ENCODE measurements at places on chromosomes 2 and 18.
A peak's percentile ranks its signal among the peaks of the same experiment; 100 is the strongest.

DNA sequence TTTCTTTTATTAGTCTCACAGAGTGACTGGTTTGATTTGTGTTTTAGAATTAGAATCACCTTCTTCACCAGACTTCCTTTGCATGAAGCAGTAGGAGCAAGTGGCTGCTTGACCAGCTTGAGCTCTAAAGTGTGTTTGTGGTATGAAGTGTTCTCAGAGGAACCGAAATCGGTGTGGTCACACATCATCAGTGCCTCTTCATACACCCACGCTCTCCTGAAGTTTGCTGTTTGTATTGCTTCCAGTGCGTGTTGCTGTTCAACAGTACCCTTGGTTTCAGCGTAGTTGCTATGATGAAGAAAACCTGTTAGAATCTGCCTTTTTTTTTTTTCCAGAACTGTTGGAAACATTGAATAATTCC lies 77.9 kb downstream of the LIMS1 start:
- DNase-seq: no peak

DNA sequence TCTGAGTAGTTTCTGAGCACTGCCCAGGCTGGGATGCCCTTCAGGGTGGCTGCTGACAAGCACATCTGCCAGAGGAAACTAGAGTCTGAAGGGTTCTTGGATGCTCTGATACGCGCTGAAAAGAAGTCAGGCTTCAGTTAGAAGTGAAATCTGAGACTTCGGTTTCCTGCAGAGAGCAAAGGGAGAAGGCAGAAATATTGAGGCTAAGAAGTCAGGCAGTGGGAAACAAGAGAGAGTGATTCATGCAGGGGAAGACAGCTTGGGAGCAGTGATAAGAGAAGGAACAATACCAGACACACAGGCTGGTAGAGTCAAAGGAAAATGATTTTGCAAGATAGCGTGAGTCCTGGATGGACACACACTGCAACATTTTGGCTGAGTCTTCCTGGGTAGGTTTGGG lies 51.0 kb upstream of the BOD1L2 start:
- DNase-seq: no peak

GRCh38 chr2:236676136-236676873 lies 106.7 kb downstream of the ACKR3 start:
- DNase-seq: no peak

DNA sequence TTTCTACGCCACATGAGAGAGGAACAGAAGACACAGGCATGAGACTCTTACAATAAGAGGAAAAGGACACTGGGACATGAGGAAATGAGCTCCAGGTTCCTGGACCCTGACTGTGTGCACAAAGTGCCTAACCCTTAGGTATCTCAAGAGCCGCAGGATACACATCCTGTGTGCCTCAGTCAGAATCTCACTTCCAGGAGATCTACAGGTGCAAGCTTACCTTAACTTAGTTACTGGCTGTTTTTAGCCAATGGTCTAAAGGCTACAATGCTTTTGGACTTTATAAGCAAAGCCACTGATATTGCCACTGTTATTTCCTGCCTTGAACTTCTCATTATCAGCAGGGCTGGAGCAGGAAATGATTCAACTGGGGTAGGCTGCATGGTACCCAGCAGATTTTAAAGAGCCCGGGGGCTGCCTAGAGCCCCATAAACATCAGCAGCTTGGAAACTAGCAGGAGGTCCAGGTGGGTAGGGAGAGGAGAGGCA lies 254.4 kb downstream of the ZNF521 start:
- no peak for DNase-seq

DNA sequence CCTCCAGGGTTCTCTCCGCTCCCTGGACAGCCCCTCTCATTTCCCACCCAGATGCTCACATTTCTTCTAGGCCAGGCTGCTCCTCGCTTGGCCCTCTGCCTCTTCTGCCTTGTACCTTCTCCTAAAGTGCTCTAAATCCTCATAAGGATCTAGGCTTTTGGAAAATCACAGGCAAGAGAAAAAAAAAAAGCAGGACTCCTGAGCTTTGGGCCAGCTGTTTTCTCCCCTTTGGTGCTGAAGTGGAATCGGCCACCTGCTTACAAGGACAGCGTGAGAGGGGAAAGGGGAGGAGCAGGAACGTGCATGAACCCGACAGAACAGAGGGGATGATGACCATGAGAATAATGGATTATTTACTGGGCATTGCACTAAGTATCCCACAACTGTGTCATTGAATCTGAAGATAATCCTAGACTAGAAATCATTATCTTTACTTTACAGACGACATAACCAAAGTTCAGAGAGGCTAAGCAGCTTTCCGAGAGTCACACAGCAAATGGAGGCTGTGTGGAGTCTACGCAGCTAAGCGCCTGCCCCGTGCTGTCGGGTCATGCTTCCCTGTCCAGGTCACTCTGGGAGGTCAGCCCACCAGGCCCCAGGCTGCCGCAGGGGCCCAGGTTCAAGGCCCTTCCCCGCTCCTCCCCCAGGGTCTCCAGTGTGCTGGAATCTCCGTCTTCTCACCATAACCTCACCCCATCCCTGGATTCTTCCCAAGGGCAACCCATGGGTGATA lies 141.9 kb downstream of the PXDN start:
- no peak for DNase-seq

DNA sequence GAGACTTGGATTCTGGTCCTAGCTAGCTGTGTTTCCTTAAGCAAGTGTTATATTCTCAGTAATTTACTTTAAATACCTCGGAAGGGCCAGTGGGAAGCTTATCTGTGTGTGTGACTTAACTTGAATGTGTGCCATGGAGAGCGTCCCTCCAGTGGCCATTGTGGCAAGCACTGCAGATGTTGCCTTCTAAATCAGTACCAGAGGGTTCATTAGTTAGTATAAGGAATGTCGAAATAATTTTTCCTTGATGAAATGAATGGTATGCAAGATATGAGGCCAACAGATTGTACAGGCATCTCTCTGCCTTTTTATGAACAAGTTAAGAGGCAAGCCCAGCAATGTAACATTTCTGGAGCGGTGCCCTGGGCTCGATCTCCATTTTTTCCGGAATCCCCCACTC lies 52.0 kb downstream of the FBXO36 start:
- no peak for DNase-seq

DNA sequence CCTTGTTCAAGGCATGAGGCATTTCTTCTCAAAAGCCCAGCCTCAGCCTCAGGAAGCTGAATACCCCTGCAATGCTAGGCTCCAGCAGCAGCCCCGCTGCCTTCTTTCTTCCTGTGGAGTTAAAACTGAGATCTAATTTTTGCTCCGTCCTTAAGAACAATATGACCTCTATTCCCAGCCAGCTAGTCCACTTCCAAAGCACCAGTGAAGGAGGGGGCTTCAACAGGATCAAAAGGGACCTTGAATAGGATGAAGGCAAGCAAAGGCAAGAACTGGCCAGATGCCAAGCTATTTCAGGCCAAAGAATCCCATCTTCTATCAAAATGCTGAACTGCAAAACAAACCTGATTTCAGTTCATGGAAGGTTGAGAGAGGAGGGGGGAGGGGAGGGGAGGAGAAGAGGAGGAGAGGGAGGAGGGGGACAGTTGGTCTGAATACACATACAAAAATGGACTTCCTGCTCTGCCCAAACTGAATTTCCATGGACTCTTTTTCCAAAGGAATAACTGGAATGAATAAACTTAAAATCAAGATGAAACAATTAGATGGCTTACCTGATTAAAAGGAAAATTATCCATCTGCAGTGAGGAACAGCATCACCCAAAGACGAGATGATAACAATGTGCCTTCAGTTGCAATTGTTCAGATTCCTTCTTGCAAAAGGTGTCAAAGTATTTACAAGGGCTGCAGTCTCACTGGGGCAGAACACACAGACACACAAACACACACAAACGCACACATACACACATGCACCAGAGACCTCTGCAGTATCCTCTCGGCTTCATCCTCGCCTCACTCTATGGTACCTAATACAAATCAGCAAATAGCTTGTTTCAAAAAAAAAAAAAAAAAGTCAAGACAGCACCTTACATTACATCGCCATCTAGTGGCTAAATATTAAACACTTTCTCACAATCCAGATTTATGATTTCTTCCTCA lies at the start of gene SCN1A:
SCN1A (minus strand) TSS at position 804 of the 939 bp plus-strand sequence. CDS start 54,399 bp downstream, outside the sequence.
- DNase-seq: no peak

DNA sequence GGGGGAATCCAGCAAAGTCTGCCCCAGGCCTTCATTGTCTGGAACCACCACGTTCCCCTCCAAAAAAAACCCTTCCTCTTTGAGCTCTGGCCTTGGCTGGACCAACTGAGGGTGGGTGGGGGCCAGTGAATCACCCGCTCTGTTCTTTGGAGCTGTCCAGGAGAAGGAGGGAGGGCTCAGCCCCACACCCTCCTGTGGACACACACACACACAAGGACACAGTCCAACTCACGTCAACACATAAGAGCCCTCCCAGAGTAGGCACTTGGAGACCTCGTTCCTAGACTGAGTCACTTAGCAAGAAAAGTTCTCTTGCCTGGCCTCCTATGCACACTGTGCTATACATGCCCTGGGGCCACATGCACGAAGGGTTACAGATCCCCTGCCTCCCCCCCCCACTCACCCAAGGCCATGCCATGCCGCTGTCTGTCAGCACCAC lies 1.2 kb upstream of the TNS1 start:
- DNase-seq: no peak

GRCh38 chr18:5195656-5196055 lies 1.4 kb downstream of the AKAIN1 start:
- DNase-seq: no peak

- no peak for DNase-seq
These were observed 10.1 kb downstream of the BAZ2B start for GRCh38 chr2:159606287-159606686.

- no peak for DNase-seq
These were observed 519.8 kb upstream of the MYT1L start for GRCh38 chr2:2850859-2851258.

DNA sequence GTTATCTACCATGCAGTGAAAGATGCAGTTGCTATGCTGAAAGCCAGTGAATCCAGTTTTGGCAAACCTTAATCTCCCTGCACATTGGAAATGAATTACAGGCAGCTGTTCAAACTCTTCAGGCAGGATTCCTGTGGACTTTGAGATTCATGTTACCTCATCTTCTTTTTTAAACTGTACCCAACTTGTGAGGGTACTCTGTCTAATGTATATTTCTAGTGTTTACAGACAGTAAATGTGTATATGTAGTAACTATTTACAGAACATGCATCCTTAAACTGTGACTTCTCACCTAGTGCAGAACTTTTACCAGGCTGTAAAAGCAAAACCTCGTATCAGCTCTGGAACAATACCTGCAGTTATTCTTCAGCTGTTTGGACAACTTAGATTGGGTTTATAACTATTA lies 50.9 kb downstream of the KDM3A start:
- DNase-seq: no peak

GRCh38 chr2:32484937-32485336 lies 128.1 kb downstream of the BIRC6 start:
- no peak for DNase-seq

GRCh38 chr18:14174706-14175085 lies 42.5 kb upstream of the ZNF519 start:
- peak; percentile 60 for DNase-seq

- no peak for DNase-seq
These were observed 71.1 kb downstream of the DYSF start for GRCh38 chr2:71524476-71524875.

GRCh38 chr2:138652378-138652777 lies 127.8 kb downstream of the NXPH2 start:
- no peak for DNase-seq

DNA sequence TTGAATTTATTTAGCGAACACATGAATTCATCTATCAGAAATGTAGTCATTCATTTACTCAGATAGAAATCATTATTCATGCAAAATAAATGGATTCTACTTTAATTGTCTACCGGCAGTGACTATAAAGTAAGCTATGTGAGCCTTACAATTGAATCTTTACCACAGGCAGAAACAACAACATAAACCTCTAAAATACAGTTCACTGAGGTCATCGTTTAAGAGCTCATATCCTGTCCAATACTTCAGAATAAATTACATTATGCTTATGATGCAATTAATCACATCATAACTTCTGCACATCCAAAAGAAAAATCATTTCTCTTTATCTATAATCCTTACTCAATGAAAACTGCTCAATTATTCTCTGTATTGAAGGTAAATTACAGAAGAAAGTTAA lies 244.7 kb downstream of the HNMT start:
- DNase-seq: no peak

DNA sequence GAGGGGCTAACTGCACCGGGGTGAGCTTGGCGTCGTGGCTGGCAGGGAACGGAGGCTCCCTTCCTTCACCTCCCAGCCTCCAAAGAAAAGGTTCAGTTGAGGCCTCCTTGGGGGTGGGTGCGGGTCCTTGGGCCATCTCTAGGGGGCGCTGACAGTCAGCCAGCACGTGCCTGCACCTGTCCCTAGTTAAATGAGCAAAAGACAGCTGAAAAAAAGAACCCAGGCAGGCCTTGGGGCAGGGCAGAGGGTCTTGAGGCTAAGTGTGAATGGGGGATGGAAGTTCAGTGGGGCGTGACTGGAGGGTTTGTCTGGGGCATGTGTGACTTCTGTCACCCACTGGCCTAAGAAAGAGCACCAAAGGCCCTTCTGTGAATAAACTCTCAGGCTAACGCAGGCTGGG lies 56.4 kb downstream of the ZFP36L2 start:
- no peak for DNase-seq

Measured in type B pancreatic cell (in vitro differentiated cells).